ENCODE measurements at places on chromosomes 7 and 10.

DNA sequence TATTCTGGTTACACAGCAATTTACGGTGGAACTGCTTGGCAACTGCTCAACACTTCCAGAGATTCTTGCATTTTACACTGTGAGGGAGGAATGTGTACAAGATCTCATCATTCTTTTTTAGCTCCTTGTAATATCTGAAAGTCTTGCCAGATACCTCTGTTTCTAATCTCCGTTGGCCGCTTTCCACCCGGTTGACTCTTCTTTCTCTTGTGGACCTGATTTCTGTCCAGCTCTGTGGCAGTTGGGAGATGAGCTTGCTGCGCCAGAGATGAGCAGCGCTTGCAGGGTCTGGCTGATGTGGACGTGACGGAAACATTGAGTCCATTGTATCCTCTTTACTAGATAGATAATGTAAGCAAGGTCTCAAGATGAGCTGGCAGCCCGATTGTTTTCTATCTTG is 27.6 kb downstream of the SPAG6 start:
- DNase-seq: no peak

- DNase-seq: no peak
Observed at GRCh38 chr7:158411232-158411950, 176.2 kb downstream of the PTPRN2 start.

- no peak for DNase-seq
Observed at GRCh38 chr10:71999360-72000072, 35.3 kb downstream of the CHST3 start.

GRCh38 chr7:26321435-26321834 is 29.8 kb downstream of the SNX10 start:
- DNase-seq: peak; percentile 51

DNA sequence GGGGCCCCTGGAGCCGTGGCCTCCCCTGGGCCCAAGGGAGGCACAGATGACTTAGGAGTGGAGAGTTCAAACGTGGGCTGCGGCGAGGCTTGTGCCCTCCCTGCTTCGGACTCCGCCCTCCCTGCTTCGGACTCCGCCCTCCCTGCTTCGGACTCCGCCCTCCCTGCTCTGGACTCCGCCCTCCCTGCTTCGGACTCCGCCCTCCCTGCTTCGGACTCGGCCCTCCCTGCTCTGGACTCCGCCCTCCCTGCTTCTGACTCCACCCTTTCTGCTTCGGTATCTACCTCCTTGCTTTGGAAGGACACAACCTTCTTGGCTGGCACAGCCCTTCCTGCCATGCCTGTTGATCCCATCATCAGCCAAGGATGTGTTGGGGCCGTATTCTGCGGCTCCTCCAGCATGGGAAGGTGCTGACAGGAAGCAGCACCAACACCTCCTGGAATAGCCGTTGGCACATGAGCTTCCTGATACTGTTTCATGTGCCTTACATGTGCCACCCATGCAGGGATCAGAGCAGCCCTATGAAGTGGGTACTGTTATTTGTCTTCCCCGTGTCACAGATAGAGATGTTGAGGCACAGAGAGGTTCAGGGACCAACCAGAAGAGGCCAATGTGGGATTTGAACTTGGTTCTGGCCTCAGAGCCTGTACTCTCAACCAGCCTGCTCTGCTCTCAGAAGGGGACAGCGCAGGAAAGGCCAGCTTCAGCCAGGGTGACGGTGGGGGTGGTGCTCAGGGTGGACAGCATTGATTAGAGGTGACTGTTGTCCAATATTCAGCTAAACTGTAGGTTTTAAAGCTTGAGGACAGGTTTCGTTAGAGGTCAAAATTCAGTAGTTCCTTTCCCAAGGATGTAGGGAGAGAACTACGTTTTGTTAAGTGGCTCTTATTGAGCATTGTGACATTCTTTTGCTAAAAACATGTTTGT is 114.5 kb downstream of the NKX6-2 start:
- no peak for DNase-seq

- no peak for DNase-seq
Observed at GRCh38 chr10:43772171-43772570, 123.5 kb upstream of the ZNF32 start.

- DNase-seq: no peak
Observed at GRCh38 chr7:117123311-117123926, 170.1 kb downstream of the ST7 start.

GRCh38 chr7:155856656-155857055 is 44.4 kb upstream of the SHH start:
- no peak for DNase-seq

- DNase-seq: no peak
Observed at GRCh38 chr7:16399916-16400892, 21.1 kb downstream of the CRPPA start.

GRCh38 chr10:88165849-88166271 is 302.4 kb downstream of the PTEN start:
- DNase-seq: no peak

GRCh38 chr7:133828906-133829305 is 298.2 kb upstream of the LRGUK start:
- DNase-seq: no peak

DNA sequence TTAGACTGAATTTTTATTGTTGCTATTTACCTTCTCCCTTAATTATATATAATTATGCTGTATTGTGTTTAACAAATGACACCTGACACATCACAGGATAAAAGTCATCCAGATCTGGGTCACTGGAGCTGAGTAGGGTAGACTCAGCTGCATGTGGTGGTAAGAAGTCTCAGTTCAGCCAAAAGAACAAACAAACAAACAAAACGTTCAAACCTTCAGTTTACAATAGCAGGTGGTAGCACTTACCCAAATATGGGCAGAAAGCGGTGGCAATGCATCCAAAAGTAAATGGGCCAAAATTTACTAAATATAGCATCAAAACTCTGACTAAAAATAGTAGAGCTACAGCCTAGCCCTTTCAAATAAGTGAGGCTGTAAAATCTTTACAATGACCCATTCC is 42.2 kb downstream of the ZWINT start:
- no peak for DNase-seq

GRCh38 chr7:138649506-138649905 is 51.7 kb downstream of the SVOPL start:
- no peak for DNase-seq

- DNase-seq: no peak
Observed at GRCh38 chr7:105088456-105088855, 74.5 kb downstream of the KMT2E start.

DNA sequence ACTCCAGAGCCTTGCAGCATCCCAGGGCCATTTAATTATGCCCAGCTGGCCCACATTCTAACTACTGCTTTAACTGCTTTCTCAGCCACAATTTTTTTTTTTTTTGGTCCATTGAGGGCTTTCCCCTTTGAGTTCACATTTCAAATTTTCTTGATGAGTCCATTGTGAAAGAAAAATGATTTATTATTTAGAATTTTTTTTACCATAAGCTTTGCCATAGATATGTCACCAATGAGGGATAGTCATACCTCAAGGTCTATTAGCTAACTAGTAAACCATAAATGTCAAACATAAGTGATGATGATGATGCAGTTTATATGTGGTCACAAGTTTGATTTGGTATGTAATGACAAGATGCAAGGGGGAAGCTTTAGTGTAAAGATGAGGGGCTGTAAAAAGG is 282.9 kb downstream of the BICC1 start:
- DNase-seq: no peak

- no peak for DNase-seq
Observed at GRCh38 chr7:34158368-34159153, 253.2 kb downstream of the BMPER start.

DNA sequence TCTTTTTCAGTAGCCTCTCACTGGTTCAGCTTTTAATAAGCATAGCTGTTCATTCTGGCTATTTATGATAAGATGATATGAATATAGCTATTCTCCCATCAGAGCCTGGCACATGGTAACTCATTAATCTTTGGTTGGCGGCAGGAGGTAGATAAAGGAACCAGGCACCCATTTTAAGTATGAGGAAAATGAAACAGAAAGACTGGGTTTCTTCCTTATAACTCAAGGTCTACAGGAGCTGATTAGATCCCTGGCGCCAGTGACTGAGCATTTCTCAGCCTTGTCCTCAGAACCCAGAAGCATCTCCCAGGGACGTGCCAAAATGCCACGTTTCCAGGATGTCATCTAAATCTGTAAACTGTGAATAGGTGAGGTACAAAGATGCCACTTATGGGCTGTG is 141.9 kb downstream of the TCF7L2 start:
- DNase-seq: no peak

DNA sequence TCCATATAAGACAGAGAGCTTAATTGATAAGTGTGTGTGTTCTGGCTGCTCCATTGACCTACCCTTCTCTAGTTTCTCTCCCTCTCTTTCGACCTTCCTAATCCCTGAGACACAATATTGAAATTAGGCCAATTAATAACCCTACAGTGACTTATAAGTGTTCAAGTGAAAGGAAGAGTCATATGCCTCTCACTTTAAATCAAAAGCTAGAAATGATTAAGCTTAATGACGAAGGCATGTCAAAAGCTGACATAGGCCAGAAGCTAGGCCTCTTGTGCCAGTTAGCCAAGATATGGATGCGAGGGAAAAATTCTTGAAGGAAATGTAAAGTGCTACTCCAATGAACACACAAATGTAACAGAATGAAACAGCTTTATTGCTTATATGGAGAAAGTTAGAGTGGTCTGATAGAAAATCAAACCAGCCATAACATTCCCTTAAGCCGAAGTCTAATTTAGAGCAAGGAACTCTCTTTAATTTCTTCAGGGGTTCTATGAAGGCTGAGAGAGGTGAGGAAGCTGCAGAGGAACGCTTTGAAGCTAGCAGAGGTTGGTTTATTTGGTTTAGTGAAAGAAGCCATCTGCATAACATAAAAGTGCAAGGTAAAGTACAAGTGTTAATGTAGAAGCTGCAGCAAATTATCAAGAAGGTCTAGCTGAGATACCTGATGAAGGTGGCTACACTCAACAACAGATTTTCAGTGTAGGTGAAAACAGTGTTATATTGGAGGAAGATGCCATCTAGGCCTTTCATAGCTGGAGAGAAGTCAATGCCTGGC is 53.8 kb downstream of the ST7 start:
- DNase-seq: no peak

DNA sequence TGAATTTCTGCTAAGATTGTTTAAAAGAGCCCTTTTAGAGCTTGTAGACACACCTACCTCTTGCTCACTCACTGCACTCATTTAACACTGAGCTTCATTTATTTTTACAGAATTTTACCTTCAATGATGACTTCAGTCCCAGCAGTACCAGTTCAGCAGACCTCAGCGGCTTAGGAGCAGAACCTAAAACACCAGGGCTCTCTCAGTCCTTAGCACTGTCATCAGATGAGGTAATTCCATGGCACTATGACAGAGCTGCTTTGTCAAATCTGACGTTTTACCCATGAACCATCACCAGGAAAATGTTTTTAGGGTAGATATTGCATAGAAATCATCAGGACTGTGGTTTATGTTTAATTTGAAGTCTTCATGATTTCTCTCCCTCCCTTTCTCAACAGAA is 38.2 kb downstream of the PON1 start:
- DNase-seq: no peak

DNA sequence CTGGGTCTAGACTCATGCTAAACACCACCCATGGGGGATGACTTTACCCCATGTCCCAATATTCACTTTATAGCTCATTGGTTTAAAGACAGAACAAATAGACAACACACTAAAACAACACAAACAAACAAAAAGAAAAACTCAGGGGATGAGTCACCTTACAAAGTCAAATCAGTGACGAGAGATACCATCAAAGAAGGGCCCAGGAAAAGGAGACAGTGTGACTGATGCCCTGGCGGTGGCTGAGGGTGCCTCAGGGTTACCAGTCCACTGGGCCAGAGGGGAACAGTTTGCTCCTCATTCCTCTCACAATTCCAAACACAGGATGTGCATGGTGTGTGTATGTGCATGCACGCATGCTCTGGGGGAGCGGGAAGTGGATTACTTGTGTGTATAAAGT is 171.3 kb upstream of the PRKCQ start:
- DNase-seq: no peak

- DNase-seq: no peak
Observed at GRCh38 chr7:44541028-44541869, at the start of gene NPC1L1. NPC1L1 (minus strand) TSS chr7:44541330; CDS start chr7:44541259, 71 bp downstream.

DNA sequence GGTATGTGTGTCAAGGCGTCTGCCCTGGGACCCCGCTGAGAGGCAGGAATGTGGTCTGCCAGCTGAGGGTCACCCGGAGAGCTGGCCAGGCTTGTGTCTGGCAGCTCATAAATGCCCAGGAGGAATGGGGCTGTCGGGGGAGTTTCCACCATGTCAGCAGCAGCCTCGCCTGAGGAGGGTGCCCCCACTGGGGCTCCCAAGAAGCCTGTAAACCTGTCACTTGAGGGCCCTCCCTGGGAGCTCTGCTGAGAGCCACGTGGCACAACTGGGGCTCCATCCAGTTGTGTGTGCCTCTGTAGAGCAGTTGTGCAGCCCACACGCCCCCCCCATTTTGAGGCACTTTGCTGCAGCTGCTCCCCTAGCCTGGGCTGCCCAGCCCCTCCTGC is 70.6 kb downstream of the NEURL1 start:
- no peak for DNase-seq

DNA sequence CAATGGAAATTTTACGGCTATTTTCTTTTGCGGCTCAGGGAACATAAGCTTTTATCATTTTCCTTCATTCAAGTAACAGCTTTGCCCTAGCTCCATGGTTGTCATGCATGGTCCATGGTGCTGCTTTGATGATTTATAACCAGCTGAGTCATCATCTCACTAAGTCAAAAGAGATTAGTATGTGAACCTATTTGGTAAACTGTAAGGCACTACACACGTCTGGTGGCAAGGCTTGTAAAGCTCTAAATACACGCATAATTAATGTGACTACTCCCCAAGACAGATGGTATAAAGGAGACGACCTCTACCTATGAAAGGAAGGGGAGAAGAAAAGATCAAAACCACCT is 340.2 kb downstream of the KCNMA1 start:
- DNase-seq: peak; percentile 40

DNA sequence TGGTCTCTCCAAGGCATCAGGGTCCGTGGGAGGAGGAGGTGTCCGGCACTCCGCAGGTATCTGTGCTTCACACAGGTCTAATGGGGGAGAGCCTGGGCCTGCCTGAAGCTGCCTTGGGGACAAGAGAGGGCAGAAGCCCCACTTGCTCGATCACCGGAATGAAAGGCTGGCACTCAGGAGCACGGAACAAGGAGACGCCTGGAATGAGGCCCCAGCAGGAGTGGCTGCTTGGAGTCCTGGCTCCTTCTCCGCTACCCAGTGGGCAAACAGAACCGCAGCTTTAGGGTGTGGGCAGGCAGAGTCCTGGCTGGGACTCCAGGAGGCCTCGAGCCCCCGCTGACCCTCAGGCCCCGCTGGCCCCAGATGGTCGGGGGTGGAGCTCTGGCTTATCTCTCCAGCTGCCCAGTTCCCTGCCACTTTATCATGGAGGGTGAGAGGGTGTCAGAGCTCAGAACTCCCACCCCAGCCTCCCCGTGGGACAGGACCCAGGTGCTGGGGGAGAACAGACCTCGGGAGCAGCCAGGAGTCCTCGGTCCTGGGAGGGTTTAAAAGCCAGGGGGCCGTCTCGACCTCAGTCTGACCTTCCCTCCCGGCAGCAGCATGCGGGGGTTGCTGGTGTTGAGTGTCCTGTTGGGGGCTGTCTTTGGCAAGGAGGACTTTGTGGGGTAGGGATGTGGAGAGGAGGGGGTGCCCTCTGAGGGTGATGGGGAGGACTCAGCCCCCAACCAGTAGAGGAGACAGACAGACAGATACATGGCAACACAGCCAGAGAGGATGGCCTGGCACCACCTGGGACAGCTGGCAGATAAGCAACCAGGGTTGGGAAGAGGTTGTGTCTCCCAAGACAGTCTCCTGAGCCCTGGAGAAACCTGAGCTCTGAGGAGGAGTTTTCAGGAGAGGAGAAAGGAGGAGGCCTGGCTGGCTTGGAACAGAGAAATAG is at the start of gene CPA1:
Gene CPA1 (plus strand): TSS at position 574 of the 940 bp plus-strand sequence. CDS start 27 bp downstream, at position 601.
- no peak for DNase-seq

GRCh38 chr7:1931256-1931950 is 261.3 kb downstream of the ELFN1 start:
- no peak for DNase-seq

- DNase-seq: no peak
Observed at GRCh38 chr10:80909254-80909653, 371.6 kb downstream of the SH2D4B start.
